ENCODE measurements at places on chromosomes 3 and 15.

DNA sequence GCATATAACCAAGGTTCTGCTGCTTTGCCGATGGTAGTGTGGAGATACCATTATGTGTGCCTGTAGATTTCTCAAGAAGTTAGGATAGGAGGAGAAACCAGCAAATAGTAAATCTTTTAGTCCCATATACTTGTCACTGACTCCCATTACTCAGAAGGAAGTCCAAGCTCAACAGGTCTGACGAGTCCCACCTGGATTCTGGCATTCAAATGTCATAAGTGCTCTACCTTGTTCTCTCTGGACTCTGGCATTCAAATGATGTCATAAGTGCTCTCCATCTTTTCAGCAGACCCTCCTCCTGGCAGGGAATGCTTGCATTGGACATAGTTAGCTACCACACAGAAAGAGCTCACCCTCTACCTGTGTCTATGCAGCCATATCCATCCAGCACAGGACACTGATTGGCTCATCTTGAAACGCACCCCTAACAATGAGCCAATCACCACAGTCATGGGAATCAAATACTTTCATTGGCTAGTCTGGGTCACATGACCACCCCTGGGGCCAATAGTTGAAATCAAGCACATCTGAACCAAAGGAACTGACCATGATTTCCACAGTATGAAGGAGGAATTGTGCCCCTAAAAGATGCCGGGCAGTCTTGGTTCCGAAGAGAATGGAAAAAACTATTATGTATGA is 205.0 kb upstream of the ADAMTS9 start:
- no peak for DNase-seq

DNA sequence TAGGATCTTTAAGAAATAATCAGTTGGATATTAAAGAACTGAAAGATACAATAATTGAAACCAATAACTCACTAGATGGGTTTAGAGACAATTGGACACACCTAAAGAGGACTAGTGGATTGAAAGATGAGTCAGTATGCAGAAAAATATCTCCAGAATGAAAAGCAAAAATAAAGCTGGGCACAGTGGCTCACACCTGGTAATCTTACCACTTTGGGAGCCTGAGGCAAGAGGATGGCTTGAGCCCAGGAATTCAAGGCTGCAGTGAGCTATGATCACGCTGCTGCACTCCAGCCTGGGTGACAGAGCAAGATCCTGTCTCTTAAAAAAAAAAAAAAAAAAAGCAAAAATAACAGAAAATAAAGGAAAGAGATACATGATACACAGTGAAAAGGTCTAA is 37.4 kb upstream of the CCDC174 start:
- no peak for DNase-seq

DNA sequence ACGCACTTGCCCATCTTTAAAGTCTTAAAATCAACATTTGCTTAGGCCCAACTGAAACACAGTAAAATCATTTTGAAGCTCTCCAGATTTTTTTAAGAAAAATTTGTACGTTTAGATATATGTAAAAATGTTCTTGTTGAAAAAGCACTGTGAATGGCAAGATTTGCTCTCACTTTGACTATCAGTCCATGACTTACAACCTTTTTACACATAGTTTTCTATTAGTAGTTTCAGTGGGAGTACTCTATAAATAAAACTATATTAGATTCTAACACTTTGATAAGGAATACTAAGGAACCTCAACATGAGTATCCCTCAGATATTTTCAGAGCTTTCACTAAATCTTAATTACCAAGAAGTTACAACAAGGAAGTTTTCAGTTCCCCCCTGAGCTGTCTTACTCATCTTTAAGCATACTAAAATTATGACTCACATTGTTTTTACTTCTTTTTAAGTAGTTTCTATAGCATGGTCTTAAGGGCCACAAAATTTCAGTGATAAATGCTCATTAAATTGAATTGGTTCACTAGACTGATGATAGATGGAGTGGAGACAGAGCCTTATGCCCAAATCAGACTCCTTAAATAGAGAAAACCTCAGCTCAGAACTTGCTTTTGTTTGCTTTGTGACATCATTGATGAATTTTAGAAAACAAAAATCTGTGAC is 31.6 kb upstream of the RAP2B start:
- DNase-seq: no peak

DNA sequence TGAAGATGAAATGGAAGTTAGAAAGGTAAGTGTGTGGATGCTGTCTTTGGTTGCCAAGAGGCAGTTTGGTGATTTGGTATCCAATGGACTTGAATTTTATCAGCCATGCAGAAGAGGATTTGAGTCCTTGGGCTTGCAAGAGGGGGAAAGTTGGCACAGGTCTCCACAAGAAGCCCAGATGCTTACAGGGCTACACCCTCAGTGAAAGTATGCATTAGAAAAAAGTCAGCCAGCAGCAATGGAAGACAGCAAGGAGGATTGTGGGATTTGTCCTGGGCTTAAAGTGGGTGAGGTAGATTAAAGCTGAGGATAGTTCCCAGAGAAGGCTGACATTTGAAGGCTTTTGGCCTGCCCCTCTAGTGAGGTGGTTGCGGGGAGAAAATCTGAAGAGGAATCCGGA is 17.0 kb downstream of the ZNF660 start:
- DNase-seq: no peak

- no peak for DNase-seq
Measured at GRCh38 chr15:82946155-82946701, 6.3 kb downstream of the HOMER2 start.

- no peak for DNase-seq
Measured at GRCh38 chr3:70120357-70120966, 120.9 kb downstream of the SAMMSON start.

DNA sequence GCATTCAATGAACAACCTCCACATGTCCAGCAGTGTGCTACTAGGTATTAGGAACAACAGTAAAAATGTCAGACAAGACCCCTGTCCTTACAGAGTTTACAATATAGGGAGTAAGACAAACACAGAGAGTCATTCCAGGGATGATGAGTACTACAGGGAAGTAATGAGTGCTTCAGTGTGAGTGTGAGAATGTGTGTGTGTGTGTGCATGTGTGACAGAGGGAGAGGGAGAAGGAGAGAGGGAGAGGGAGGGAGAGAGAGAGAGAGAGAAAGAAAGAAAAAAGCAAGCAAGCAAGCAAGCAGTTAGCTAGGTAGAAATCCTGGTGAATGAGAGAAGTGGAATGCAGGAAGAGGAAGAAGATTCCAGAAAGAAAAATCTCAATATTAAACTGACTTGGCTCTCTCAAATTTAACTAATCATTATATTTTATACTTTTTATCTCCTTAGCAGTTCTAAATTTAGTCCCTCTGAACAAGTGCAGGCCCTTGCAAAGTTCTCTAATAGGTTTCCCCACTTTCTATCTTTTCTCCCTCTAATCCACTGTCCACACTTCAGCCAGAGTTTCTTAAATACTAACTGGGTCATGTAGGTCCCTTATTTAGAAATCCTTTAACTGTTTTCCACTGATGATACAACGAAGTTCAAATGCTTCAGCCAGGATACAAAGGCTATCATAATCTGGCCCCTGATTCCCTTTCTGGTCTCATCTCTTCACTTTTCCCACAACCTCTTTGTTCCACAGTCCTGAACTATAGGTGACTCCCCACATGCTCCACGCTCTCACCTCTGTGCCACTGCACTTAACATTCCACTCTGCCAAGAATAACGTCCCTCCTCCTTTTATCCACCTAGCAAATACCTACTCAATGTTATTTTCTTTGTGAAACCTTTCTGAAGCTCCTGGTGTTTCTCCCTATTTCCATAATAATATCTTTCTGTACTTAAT is 10.3 kb downstream of the DCBLD2 start:
- DNase-seq: no peak

DNA sequence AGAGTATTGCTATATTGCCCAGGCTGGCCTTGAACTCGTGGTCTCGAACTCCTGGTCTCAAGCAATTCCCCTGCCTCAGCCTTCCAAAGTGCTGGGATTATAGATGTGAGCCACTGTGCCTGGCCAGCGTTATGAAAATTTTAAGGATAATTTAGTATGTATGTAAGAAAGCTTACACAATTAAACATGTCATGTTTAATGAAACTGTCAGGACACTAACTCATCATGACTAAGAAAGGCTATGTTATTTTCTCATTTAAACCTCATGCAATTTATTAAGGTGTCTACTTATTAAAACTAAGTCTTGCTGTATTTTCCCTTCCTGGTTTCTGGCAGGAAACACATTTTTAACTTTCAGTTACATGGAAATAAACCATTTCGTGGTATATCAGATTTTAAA is 106.8 kb upstream of the ATP10A start:
- DNase-seq: no peak

- DNase-seq: no peak
Measured at GRCh38 chr3:110174908-110175307, 837.6 kb upstream of the DPPA4 start.

- DNase-seq: no peak
Measured at GRCh38 chr3:171159024-171159821, 132.7 kb upstream of the SLC2A2 start.

- no peak for DNase-seq
Measured at GRCh38 chr15:88835646-88836045, 32.4 kb downstream of the ACAN start.

DNA sequence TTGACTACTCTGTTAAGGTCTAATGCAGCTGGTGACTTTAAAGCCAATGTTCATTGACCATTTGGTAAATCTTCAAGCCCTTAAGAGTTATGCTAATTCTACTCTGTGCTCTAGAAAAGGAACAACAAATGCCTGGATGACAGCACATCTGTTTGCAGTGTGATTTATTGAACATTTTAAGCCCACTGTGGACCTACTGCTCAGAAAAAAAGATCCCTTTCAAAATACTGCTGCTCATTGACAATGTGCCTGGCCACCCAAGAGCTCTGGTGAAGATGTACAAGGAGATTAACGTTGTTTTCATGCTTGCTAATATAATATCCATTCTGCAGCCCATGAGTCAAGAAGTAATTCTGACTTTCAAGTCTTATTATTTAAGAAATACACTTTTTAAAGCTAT is 110.8 kb downstream of the TBC1D5 start:
- no peak for DNase-seq

DNA sequence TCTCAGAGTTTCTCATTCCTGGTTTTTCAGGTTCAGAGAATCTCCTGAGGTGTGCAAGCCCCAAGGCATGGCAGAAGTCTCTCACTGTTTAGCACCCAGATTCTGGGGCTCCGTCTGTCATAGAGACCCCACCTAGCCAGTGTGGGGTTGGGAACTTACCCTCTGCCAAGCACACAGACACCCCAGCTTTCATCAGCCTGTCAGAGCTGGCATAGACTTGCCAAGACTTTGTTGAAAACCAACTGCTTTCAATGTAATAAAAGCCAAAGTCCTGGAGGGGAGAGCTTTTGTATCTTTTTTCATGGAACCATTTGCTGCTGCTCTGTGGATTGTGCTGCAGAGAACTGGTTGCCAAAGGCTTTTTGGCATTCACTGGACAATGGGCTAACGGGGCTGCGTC is 341.4 kb upstream of the TRIM42 start:
- no peak for DNase-seq

DNA sequence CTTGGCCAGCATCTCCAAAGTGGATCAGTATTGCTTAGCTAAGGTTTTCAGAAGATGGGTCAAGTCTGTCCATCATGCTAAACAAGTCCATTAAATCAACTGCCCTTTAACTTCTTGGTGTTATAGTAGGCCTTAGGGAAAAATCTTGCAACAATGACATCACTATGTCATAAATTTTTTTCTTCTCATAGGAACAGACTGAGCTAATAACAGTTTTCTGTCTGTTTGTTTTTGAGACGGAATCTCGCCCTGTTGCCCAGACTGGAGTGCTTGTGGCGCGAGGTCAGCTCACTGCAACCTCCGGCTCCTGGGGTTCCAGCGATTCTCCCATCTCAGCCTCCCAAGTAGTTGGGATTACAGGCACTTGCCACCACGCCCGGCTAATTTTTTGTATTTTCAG is 94.2 kb downstream of the EFL1 start:
- no peak for DNase-seq

All from esophagus squamous epithelium (tissue), 5 donors.